ENCODE measurements at places on chromosomes 1 and 21.

GRCh38 chr1:221040691-221041285, 161.5 kb downstream of the HLX start:
- no peak for DNase-seq

DNA sequence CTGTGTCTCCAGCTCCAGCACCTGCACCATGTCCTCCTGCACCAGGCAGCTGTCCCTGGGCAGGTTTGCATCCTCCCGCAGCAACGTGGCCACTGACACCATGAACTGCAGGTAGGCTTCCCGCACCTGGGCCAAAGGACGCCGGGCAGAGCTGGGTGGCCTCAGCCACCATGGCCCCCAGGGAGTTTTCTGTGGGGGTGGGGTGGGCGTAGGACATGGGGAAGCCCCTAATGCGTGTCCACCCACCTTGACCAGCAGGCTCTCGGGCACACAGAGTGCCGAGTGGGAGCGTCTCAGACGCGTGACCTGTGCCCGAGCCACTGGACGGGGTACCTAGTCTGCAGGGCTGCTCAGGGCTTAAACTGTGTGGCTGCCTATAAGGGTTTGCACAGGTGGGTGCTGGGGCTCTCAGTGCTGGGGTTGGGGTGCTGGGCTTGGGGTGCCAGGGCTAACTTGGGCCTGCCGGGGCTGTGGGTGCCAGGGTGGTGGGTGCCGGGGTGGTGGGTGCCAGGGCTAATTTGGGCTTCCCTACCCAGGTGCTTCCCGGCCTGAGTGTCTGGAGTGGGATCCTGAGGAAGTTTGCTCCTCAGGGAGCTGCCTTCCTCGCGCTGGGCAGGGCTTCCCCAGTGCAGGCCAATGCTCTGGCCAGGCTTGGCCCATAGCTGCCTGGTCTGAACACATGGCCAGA, 17.7 kb downstream of the PRXL2B start:
- DNase-seq = no peak

GRCh38 chr1:220828179-220828490, 41.4 kb downstream of the MTARC1 start:
- DNase-seq = no peak

DNA sequence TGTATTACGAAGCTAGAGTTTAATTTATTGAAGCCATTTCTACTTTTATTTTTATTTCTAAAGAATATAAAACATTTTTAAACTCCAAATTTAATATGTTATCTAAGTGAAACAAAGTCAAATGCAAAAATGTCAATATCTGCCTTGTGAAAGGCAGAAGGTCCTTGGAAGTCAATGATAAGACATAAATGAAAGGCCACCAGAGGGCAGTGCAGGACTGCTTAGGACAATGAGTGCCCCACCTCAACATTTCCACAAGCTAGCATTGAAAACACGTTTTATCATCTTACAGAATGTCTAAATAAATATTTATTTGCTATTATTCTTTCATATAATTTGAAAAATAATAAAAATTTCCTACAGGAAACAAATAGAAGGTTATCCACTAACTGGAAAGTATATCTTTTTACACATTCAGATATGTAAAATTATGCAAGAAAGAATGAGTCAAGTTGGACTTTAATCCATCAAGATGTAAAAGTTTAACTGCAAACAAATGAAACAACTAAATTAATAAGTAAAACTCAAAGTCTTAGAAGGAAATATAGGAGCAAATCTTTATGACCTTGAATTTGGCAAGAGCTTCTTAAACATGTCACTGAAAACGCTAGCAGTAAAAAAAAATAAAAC, 140.1 kb upstream of the FMN2 start:
- DNase-seq = peak; percentile 65

DNA sequence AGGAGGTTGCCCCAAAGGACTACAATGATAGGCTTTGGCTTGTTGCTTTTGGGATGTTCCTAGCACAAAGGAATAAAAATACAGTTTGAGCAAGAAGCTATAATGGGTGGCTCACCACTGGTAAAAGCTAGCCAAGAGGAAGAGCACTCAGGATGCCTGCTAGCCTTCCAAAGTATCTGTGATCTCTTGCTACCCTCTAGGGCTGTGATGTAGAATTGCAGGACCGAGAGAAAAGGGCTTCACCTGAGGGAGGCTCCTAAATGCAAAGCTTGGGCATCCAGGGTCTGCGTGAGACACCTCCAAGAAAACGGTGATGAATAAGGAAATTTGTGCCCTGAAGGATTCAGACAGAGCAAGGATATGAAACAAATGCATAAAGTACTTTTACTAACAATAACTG, 17.7 kb downstream of the IVL start:
- no peak for DNase-seq

- peak; percentile 59 for DNase-seq
Observed at GRCh38 chr1:61741711-61742619, at the start of gene PATJ. TSS of gene PATJ (plus strand) at chr1:61742480. CDS start at chr1:61762893, 20,413 bp downstream.

- no peak for DNase-seq
Observed at GRCh38 chr21:36325373-36326010, 5.5 kb downstream of the MORC3 start.

- DNase-seq = no peak
Observed at GRCh38 chr1:7295946-7296345, 475.1 kb upstream of the VAMP3 start.

GRCh38 chr1:10682108-10682445, 114.4 kb downstream of the CASZ1 start:
- DNase-seq = no peak

GRCh38 chr1:160342526-160342925, 524 bp downstream of the COPA start:
- DNase-seq = peak; percentile 6

- no peak for DNase-seq
Observed at GRCh38 chr1:48746906-48747305, 29.8 kb downstream of the BEND5 start.

DNA sequence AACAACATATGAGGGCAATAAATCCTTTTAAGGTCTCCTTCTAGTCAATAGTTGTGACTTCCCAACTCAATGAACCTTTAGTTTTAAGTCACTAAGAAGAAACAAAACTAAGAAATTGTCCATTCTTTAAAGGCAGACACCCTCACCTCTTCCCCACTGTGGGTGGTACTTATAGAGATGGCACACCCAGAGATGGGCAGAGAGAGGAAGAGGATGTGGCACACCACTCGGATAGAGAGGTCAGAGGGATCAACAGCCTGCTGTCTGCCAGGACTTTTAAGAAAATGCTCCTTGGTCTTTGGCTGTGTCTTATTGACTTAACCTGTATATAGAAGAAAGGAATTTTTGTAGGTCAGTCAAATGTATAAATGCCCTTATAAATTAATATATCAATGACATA, 45.1 kb downstream of the FASLG start:
- DNase-seq = no peak

DNA sequence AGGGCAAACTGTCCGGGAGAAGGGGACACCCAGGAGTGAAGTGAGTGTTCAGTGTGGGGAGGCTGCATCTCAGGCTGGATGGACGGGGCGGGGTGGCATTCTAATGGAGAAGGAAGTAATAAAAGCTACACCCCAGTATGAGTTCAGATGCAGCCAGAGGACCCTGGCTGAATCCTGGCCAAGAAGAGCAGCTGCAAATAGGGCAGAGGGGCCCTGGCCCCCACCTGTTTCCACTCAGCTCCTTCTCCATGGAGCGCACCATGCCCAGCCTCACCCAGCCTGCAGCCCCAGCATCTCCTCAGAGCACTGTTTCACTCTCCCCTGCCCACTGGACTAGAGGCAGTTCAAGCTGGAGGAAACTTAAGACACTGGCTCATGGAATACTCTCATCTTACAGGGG, 46.4 kb downstream of the KCND3 start:
- DNase-seq = no peak

DNA sequence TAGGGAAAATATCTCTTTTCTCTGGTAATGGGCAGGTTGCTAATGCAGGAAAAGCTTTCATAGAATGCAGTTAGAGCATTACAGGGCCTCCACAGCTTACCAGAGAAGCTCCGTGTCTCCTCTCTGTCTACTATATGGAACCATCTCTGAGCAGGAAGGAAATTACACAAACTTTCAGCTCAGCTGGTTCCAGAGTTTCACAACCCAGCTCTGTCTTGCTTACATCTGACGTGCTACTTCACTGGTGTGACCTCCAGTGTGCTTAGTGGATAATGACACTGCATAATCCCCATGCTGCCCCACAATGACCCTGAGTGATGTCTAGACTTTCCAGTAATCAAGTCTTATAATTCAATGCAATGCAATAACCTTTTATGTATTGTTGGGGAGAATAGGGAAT, 4.3 kb upstream of the FGGY start:
- DNase-seq = no peak

DNA sequence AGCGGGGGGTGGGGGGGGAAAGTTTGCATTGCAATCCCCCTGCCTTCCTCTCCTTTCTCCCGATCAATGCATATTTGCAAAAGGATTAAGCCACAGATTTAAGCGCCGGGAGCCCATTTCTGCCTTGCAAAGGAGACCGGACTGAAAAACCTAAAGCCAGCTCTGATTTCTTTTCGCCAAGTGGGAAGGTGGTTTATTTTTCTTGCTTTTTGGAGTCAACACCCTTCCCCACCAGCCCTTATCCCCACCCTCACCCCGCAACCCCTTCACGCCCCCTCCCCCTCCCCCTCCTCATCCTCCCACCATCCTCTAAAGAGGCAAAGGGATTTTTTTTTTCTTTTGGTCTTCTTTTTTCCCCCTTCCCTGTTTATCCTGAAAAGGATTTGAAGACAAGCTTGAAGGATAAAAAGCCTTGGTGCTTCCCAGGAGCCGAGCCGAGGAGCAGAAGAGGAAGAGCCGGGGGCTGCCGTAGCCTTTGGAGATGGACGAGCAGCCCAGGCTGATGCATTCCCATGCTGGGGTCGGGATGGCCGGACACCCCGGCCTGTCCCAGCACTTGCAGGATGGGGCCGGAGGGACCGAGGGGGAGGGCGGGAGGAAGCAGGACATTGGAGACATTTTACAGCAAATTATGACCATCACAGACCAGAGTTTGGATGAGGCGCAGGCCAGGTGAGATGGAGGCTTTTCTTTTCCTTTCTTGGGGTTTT, 513 bp downstream of the PBX1 start:
- DNase-seq = no peak

DNA sequence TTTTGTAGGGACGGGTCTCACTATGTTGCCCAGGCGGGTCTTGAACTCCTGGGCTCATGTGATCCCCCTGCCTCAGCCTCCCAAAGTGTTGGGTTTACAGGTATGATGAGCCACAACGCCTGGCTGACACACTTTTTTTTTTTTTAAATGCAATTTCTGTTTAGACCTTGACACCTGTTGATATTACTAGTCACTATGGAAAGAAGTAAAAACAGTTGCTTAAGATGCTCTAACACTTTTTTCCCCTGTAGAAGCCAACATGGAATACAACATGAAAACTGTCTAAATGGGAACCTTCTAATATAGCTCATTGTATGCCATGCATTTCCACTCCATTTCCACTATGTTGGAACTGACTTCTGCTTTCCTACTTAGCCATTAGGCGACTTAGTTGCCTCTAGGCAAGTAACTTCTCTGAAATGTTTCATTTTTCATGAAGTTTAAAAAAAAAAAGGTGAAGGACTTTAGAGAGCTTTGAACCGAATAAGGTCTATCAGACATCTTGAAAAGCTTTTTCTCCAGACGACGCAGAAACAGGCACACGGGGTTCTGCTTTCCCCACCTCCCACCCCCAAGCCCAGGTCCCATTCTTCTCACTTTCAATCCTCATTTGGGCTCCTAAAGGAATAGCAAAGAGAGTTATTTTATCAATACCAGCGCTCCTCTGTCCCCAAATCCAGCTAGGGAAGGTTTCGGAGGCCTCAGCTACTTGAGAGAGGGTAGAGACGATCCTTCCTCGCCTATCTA, 648 bp upstream of the DR1 start:
- no peak for DNase-seq

DNA sequence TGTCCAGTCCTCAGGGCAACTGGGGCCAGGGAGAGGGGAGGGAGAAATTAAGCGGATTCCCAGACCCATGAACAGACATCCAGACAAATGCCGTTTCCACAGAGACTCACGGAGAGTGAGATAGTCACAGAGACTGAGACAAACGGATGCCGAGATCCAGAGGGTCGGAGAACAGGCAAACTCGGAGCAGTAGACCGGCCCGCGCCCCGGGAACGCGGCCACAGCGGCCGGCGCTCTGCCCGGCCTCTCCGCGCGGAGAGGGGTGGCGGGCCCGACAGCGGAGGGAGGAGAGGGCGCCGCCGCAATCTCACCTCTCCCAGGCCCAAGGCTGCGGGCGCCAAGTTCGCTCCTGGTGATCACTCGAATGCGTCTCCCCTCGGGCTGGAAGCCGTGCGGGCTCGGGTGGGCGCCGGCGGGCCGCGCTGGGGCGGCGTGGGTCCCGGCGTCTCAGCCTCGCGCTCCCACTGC, 831 bp upstream of the FOXD2 start:
- no peak for DNase-seq

- DNase-seq = no peak
Observed at GRCh38 chr1:5722635-5723164, 269.5 kb downstream of the NPHP4 start.

GRCh38 chr21:44297525-44298290, 2.1 kb upstream of the PFKL start:
- DNase-seq = peak; percentile 87

DNA sequence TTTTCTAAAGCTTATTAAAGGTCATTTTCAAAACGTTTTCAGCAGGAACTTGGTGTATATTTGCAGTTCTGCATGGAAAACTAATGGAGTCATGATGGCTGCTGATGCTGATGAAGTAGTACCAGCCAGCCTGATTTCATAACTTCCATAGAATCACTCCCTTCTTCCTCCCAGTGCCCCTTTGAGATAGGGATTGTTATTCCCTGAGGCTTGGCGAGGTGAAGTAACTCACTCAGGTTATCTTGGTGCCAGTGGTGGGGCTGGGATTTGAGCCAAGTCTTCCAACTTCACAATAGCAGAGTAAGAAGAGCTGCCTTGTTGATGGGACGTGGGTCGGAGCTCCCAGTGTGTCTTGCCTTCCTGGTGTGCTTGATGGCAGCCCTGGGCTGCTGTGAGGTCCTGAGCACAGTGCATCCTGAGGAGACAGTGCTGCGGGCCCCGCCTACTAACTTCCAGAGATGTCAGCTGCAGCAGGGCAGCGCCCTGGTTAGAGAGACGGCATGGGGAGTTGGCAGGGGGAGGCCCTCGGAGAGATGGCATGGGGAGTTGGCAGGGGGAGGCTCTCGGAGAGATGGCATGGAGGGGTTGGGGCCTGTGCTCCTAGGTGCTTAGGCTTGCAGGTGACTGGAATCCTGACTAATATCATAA, 92.6 kb downstream of the PCBP3 start:
- DNase-seq = no peak

- DNase-seq = no peak
Observed at GRCh38 chr1:94098585-94099111, 22.3 kb downstream of the ABCA4 start.

- no peak for DNase-seq
Observed at GRCh38 chr1:119554183-119554582, 47.2 kb downstream of the HSD3B1 start.

GRCh38 chr1:165542015-165542631, 1.7 kb upstream of the LRRC52 start:
- DNase-seq = no peak

DNA sequence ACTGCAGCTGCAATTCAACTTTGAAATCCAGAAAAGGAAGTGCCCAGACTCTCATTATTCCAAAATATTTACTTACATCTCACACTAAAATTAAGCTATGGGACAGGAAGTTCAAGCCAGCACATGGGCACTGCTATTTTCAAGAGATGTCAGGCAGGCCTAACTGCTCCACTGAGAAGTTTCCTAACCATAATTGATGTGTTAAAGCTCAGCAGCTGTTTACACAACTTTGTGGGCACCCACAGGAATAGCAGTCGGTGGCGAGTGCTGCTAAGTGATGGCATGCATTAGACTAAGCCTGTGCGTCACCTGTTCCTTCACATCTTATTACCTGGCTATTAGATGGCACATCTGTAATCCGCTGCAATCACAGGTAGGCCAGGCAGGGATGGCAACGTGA, 303.3 kb upstream of the DAB1 start:
- DNase-seq = no peak

Measured in activated CD4-positive, alpha-beta T cell treated with anti-CD3 and anti-CD28 coated beads, Interleukin-2, amount 50 U/mL, for 48 hours (primary cell).